Lung (tissue), 17 donors: ENCODE measurements at places on chromosomes 2 and 18.

DNA sequence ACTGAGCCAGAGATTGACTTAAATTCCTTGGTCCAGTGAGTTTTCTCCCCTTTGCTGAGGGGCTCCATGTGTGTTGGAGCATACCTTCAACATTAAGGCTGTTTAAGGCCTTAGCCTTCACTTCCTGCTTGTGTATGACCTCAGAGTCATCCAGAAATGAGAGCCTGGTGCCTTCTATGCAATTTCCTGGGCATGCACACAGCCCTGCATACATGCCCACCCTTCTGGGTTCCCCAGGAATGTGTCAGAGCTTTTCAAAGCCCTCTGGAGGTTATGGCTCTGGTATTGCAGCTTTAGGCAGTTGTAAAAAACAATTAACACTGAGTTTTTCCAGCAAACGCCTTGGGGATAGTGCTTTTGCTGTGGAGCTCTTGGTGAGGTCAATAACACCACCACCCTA is 16.7 kb downstream of the IL1R1 start:
- H3K27ac ChIP-seq = peak overlapping the region; percentile 37
- H3K36me3 ChIP-seq = peaks cover 23% of the 10 kb centered on the region
- H3K27me3 ChIP-seq = no peaks in the 10 kb centered on the region
- peaks cover 35% of the 10 kb centered on the region for H3K4me1 ChIP-seq
- H3K4me3 ChIP-seq = no peak overlapping the region

DNA sequence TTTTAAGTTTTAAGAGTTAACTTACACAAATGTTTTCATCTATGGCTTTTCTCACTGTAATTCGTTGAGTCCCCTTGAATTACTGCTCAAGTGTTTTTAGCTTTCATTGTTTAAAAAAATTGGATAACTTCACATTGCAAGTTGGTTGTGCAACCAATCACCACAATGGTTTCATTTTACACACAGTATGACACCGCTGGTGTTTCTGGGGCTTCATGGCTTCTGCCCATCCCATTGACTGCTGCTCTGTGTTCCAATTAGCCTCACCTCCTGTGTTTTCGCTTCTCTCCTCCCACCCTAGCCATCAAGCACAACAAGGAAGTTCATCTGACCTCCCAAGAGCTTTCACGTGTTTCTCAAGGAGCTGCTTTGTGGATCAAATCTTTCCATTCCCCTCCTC is 199.1 kb upstream of the CHAC2 start:
- no peaks in the 10 kb centered on the region for H3K4me1 ChIP-seq
- H3K4me3 ChIP-seq = no peak overlapping the region
- H3K27me3 ChIP-seq = no peaks in the 10 kb centered on the region
- no peak overlapping the region for H3K27ac ChIP-seq
- no peaks in the 10 kb centered on the region for H3K36me3 ChIP-seq

DNA sequence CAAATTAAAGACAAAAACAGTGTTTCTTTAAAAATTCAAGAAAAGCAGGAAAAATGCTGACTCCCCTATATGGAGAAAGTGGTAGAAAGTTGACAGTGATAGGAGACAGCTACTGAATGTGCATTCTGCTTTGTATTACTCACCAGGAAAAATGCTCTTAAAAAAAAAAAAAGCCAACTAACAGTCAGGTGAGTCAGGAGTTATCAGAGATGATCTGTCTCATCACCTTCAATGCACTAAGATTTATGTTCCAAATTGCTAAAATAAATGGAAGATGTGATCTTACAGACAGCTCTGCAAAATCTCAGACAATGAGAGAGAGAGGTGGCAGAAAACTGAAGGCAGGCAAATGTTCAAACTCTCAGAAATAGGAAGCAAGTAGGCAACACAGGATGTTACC is 47.6 kb upstream of the ZNF521 start:
- H3K36me3 ChIP-seq = no peaks in the 10 kb centered on the region
- DNase-seq = no peak
- no peak overlapping the region for H3K4me3 ChIP-seq

GRCh38 chr2:126900646-126901319 is 2.1 kb downstream of the TEX51 start:
- no peaks in the 10 kb centered on the region for H3K4me1 ChIP-seq
- no peak overlapping the region for H3K27ac ChIP-seq
- no peaks in the 10 kb centered on the region for H3K36me3 ChIP-seq
- H3K4me3 ChIP-seq = no peak overlapping the region

DNA sequence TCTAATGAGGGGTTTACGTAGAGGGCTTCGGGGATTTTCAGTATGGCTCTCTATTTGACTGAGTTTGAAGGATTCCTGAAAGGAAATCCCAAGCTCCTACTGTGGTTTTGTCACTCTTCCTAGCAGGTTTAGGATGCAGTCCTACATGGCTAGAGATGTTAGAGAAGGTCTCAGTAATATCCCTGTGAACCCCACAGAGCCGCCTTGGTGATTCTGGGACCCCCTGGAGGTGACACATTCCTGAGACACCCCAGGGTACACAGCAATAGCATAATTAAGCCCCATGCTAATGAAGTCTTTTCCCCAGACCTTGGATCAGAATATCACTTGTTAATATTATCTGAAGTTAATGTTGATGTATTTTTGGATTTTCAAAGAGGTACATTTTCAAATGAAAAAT is 103.8 kb downstream of the SNTG2 start:
- H3K27me3 ChIP-seq = no peaks in the 10 kb centered on the region
- H3K36me3 ChIP-seq = no peaks in the 10 kb centered on the region
- no peak overlapping the region for H3K27ac ChIP-seq
- no peak overlapping the region for H3K4me3 ChIP-seq
